ENCODE measurements at places on chromosomes 5 and 9. TPM values are rescaled to one million over a fixed set of nuclear protein-coding genes. Genes with fewer than 3 reads are reported as not detected.

DNA sequence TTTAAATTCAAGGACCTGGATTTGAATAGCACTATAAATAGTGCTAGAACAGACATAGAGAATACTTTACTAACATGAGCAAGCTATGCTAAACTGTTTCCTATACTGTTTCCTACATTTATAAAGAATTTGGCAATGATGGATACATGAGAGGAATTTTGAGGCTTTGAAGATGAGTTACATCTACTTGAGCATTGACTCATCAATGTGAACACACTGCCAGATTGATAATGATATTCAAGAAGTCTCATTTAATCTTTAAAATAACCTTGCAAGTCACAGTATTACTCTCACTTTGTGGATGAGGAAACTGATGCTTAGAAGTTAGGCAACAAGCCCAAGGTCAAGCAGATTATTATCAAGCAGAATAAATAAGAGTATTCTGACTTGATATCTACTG lies 281.9 kb downstream of the DNAH5 start:
- no peak overlapping the region for H3K27ac ChIP-seq
- DNase-seq, result no peak
- H3K27me3 ChIP-seq, result no peaks in the 10 kb centered on the region
- H3K4me3 ChIP-seq, result no peak overlapping the region
- H3K36me3 ChIP-seq, result no peaks in the 10 kb centered on the region
- H3K4me1 ChIP-seq, result no peaks in the 10 kb centered on the region

DNA sequence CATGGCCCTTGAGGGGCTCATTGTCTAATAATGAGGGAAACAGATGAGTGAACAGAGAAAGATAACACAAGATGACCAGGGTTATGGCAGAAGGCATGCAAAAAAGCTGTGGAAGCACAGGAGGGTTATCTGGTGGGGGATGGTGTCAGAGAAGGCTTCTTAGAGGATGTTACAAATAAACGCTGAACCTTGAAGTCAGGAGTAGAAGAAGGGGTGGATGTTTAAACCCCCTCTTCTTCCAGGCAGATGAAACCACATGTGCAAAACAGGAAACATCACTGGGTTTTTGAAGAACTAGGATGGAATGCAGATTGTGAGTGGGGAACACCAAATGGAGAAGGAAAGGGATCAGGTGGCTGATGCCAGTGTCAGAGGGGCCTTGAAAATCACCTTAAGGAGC lies 41.8 kb upstream of the NR5A1 start:
- DNase-seq, result no peak
- no peak overlapping the region for H3K27ac ChIP-seq
- H3K4me1 ChIP-seq, result peaks cover 6% of the 10 kb centered on the region
- H3K36me3 ChIP-seq, result no peaks in the 10 kb centered on the region

DNA sequence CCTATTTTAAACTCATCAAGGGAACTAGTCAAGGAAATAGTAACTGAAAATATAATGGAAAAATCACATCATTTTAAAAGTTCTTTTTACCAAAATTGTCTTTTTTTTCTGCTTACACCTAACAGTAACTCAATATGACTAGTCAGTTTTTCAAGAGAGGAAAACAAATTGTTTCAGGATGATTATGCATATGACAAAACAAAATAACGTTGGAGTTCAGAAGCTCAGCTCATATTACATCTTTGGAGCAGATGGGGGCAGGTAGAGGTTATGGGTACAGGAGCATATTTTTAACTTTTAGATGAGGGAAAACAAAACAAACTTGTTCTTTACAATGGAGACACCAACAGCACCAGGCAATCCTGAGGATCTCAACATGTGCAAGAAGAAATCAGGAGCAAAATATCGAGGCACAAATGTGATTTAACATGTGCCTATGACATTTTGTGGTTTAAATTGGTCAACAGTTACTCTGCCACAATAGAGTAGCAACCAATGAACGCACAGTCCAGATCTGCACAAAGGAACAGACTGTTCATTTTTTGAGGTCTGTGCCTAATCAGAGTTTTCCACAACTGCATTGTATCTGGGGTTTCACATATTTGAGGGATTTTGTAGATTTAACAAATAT lies 659.0 kb downstream of the ANXA1 start:
- H3K27ac ChIP-seq, result no peak overlapping the region
- no peak for DNase-seq
- H3K4me1 ChIP-seq, result no peaks in the 10 kb centered on the region
- no peak overlapping the region for H3K4me3 ChIP-seq
- no peaks in the 10 kb centered on the region for H3K36me3 ChIP-seq
- H3K27me3 ChIP-seq, result no peaks in the 10 kb centered on the region

DNA sequence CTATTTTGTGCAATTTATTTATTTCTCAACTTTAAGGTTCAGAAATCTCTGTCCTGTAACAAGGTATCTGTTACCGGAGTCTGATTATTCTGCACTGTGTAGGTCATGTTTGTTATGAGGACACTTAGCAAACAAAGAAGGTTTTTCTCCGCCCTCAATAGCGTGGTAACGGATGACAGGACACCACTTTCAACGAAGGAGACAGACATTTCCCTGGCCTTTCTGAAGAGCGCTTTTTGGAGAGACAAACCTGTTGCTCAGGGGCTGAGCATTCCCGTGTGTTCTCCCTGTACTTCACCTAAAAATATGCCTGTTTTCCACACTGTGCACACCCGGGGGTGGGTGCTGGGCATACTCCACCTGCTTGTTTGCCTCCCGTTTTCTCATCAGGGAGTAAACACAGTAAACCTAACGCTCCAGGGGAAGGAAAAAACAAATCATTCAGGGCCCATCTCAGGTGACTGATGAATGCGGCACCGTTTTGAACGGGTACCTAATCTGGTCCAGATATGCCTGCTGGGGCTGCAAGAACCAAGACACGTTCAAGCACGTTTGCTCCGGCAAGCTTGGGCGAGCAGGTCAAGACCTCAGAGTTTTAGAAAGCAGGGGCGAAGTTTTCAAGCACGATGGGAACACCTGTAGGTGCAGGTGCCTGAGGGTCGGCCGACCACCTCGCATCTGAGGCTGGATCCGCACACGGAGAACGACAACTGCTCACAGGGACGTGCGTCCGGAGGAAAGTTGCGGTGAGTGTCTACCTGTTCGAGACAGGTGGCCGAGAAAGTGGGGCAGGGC lies 859 bp downstream of the RETREG1 start:
- peaks cover 46% of the 10 kb centered on the region for H3K4me1 ChIP-seq
- no peak overlapping the region for H3K4me3 ChIP-seq
- peaks cover 38% of the 10 kb centered on the region for H3K36me3 ChIP-seq

DNA sequence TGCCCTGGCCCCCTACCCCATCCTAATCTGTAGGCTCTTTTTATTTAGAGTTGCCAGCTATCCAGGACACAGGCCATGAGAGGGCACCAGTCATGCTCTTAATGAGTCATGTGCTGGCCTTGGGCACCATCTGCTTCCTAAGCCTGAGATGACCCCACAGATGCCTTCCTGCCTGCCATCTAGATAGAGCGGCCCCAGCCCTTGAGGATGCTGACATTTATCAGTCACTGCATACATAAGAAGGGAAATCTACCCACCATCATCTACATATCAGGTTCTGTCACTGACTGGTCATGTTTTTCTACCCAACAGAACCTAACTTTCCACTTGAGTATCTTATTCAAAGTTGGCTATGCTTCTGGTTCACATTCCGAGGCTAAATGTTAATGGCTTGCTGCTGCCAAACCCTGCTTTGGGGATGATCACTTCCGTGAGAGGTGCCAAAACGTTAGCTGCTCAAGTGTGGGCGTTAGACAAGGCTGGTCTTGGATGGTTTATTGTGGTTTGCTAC lies 49.9 kb upstream of the TTC23L start:
- H3K27me3 ChIP-seq, result peaks cover 5% of the 10 kb centered on the region
- no peak overlapping the region for H3K4me3 ChIP-seq
- H3K4me1 ChIP-seq, result no peaks in the 10 kb centered on the region
- H3K36me3 ChIP-seq, result no peaks in the 10 kb centered on the region
- DNase-seq, result no peak
- no peak overlapping the region for H3K27ac ChIP-seq

DNA sequence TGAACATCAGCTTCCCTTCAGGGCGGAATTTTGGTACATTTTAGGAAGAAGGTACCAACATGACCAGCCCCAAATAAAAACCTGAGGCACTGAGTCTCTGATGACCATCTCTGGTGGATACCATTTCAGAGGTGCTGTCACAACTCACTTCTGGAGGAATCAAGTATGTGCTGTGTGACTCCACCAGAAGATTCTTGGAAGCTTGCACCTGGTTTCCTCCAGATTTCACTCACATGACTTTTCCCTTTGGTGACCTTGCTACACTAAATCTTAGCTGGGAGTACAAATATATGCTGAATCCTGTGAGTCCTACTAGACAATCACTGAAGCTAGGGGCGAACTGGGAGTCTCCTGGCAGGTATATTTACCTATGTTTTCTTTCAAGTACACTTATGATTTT lies 28.5 kb downstream of the ECPAS start:
- H3K36me3 ChIP-seq, result peaks cover 7% of the 10 kb centered on the region
- DNase-seq, result no peak
- H3K27ac ChIP-seq, result no peak overlapping the region
- H3K4me3 ChIP-seq, result no peak overlapping the region
- H3K4me1 ChIP-seq, result peaks cover 10% of the 10 kb centered on the region

DNA sequence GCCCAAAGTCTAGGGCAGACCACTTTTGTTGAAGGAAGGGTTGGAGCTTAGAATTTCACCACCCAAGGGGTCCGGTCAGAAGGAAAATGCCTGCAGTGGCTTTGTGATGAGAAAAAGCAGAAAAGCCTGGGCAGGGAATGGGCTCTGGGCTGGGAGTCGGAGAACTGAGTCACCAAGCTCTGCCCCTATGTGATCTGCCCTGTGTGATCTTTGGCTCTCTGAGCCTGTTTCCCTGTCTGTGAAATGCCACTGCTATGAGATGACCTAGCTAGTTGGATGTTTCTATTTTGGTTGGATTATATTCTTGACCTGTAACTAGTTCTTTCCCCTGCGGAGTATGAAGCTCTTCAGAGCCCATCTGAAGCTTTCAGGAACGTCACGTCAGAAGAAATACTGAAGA lies 9.8 kb downstream of the POLR1E start:
- peaks cover 6% of the 10 kb centered on the region for H3K4me1 ChIP-seq
- no peak overlapping the region for H3K4me3 ChIP-seq
- no peaks in the 10 kb centered on the region for H3K27me3 ChIP-seq

GRCh38 chr9:119792242-119792641 lies 423.0 kb upstream of the BRINP1 start:
- H3K4me1 ChIP-seq, result no peaks in the 10 kb centered on the region
- no peaks in the 10 kb centered on the region for H3K36me3 ChIP-seq
- no peak overlapping the region for H3K4me3 ChIP-seq
- DNase-seq, result no peak
- no peaks in the 10 kb centered on the region for H3K27me3 ChIP-seq
- H3K27ac ChIP-seq, result no peak overlapping the region

CLIC3 gene
- total RNA-seq, result 2.6 TPM

RANBP3L gene
- total RNA-seq, result not detected

FCN2 gene
- not detected for total RNA-seq

Measured in activated CD4-positive, alpha-beta T cell treated with anti-CD3 and anti-CD28 coated beads, Interleukin-2, amount 10 ng/mL, durations not matched to agents 7 days and 5 days (primary cell).